ENCODE measurements at places on chromosomes 4 and X. TPM values are rescaled to one million over a fixed set of nuclear protein-coding genes. Genes with fewer than 3 reads are reported as not detected.

- peaks cover 8% of the 10 kb centered on the region for H3K4me1 ChIP-seq
- no peak for DNase-seq
- H3K27ac ChIP-seq: no peak overlapping the region
- no peak overlapping the region for H3K4me3 ChIP-seq
- no peaks in the 10 kb centered on the region for H3K27me3 ChIP-seq
Observed at GRCh38 chr4:109026588-109026987, 263.7 kb upstream of the ETNPPL start.

- no peak overlapping the region for H3K4me3 ChIP-seq
- no peaks in the 10 kb centered on the region for H3K4me1 ChIP-seq
- H3K27me3 ChIP-seq: no peaks in the 10 kb centered on the region
Observed at GRCh38 chr4:48799157-48799556, 19.1 kb upstream of the FRYL start.

DNA sequence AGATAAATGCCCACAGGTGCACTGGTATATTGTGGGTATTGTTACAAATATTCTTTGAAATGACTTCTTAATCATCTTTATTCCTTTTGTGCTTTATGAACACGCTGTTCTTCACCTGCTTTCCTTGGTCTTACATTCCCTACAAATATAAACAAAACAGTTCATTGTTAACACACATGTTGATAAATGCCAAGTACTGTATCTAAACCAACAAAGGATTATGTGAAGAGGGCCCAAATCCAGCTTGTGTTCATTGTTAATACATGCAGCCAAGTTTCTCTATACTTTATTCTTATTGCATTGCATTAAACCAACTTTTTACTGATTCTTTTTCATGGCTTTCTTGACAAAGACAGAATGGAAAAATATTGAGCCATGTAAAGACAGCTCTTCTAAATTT lies 42.8 kb downstream of the AREG start:
- no peak for DNase-seq
- no peaks in the 10 kb centered on the region for H3K4me1 ChIP-seq
- no peak overlapping the region for H3K4me3 ChIP-seq
- H3K27ac ChIP-seq: no peak overlapping the region
- H3K36me3 ChIP-seq: no peaks in the 10 kb centered on the region
- H3K27me3 ChIP-seq: no peaks in the 10 kb centered on the region

- DNase-seq: no peak
- H3K4me3 ChIP-seq: no peak overlapping the region
- H3K36me3 ChIP-seq: no peaks in the 10 kb centered on the region
- no peaks in the 10 kb centered on the region for H3K4me1 ChIP-seq
- no peaks in the 10 kb centered on the region for H3K27me3 ChIP-seq
- H3K27ac ChIP-seq: no peak overlapping the region
Observed at GRCh38 chr4:120730777-120731320, 191.7 kb downstream of the PRDM5 start.

GRCh38 chr4:3361896-3362295 lies 69.1 kb downstream of the RGS12 start:
- H3K27me3 ChIP-seq: no peaks in the 10 kb centered on the region
- H3K4me3 ChIP-seq: no peak overlapping the region
- H3K27ac ChIP-seq: no peak overlapping the region
- H3K36me3 ChIP-seq: no peaks in the 10 kb centered on the region
- peaks cover 4% of the 10 kb centered on the region for H3K4me1 ChIP-seq

The CCDC120 gene
- total RNA-seq: 13.0 TPM

The MEPE gene
- total RNA-seq: not detected

The GYG2 gene
- 59.7 TPM for total RNA-seq
